Left forelimb (tissue), 1 donor: ENCODE measurements at places on chromosomes 13 and 19.

- no peak for DNase-seq
These were observed 33.3 kb downstream of the TIMM13 start for GRCh38 chr19:2394054-2394441.

DNA sequence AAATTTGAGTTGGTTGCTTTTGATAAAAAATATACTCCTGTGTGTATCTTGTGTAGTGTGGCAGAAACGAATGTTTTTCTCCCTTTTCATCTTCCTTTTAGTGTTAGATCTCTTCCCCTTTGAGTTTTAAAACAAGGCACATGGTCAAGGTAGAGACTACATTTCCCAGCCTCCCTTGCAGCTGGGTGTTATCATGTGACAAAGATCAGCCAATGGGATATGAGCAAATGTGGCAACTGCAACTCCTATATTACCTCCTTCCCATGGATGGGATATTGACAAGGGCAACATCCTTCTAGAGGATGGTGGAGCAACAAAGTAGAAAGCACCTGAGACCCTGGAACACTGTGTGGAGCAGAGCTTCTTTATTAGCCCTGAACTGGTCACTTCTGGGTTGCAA lies 42.4 kb downstream of the ADGRE3 start:
- no peak for DNase-seq

GRCh38 chr19:47719047-47719859 lies 6.0 kb downstream of the EHD2 start:
- DNase-seq: peak; percentile 95

DNA sequence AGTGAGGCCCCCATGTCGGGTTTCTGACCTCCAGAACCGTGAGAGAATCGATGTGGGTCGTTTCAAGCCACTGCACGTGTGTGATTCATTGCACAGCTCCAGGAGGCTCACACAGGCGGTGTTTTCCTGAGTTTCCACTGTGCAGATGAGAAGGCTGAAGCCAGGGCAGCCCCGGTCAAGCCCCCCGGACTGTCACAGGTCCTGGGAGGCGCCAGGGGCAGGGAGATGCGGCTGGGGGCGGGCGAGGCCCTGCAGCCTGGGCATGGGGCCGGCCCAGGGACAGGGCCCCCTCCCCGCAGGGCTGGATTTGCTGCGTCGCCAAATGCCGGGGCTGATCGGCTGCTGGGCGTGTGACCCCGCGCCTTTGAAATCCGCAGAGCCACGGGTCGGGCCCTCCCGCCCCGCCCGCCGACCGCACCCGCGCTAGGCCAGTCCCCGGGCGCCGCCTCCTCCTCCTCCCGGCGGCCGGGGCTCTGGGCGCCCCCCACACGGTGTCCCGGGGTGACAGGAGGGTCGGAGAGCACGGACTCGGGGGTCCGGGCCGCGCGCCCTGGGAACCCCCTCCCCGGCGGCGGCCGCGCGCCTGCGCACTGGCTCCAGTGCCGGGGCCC lies 9.9 kb upstream of the MKNK2 start:
- DNase-seq: no peak

DNA sequence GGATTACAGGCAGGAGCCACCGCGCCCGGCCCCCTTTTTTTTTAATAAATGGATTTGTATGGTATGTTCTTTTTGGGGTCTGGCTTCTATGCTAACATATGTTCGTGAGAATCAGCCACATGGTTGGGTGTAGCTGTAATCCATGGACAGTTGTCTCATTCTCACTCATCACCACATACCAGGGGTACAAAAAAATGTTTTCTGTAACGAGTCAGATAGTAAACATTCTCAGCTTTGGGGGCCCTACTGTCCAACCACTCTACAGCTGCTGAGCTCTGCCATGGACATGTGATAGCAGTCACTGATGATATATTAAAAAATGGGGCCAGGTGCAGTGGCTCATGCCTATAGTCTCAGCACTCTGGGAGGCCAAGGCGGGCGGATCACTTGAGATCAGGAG lies 5.1 kb upstream of the RETN start:
- DNase-seq: no peak

DNA sequence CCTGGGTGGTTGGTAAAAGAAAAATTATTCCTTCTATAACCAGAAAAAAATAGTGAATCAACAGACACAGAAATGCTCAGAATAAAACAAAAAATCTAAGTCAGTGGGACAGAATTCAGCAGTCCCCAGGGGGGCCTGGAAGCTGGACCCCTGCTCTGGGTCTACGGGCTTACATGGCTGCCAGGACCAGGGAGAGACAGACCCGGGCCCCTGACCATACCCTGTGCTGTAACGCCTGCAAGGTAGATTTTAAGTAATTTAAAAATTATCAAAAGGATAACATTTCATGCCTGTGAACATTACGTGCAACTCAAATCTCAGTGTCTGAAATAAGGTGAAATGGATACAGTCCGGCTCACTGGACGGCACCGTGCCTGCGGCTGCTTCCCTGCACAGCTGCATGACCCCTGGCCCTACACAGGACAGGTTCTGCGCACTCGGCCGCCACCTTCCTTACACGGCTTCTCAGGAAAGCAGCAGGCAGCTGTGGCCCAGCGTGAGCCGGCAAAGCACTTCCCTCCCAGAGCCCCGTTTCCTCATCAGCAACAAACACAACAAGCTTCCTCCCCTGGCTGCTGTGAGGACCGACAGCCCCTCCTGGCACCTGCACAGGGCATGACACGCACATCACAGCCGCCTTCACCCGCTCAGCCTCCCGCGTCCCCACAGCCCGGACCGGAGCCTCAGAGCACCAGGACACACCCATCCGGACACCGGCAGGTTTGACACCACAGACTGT lies 22.2 kb downstream of the RASA3 start:
- DNase-seq: no peak

- no peak for DNase-seq
These were observed 10.1 kb upstream of the LRCH1 start for GRCh38 chr13:46542833-46543232.

DNA sequence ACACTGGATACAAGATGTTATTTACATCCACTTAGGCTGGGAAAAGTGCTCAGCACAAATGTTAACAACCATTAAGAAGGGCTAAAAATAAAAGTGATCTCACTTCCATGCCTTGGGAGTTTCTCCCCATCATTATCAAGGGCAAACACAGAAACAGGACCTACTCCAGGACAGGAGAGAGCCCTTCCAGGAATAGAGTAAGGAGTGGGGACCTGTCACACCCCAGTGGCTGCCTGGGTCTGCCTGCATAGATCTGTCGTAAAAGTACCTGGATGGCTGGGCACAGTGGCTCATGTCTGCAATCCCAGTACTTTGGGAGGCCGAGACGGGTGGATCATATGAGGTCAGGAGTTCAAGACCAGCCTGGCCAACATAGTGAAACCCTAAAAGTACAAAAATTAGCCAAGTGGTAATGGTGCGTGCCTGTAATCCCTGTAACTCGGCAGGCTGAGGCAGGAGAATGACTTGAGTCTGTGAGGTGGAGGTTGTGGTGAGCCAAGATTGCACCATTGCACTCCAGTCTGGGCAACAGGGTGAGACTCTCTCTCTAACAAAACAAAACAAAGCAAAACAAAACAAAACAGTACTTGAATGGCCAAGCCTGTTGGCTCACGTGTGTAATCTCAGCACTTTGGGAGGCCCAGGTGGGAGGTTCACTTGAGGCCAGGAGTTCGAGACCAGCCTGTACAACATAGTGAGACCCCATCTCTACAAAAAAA lies 5.6 kb downstream of the ATP8A2 start:
- DNase-seq: no peak

DNA sequence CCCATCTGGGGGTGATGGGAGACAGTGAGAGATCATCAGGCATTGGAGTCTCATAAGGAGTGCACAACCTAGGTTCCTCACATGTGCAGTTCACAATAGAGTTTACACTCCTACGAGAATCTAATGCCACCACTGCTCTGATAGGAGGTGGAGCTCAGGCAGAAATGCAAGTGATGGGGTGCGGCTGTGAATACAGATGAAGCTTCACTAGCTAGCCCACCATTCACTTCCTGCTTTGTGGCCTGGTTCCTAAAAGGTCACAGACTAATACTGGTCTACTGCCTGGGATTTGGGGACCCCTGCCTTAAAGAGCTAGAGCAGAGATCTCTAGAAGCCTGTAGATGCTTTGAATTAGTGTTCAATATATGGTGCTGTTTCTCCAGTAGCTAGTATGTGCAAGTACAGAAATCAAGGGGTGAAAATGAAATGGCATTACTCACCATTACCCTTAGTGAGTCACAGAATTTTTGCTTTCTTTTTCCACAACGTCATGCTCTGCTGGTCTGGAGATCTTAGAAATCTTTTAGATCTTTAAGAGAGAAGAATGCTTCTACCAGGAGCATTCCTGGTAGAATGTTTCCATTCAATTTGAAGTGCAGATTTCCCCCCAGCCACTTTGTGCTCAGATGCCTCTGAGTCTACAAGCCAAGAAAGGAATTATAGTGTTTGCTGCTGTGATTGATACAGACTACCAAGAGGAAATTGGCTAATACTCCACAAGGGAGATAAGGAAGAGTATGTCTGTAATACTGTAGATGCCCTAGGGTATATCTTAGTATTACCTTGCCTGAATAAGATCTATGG lies 2301.2 kb downstream of the PCDH9 start:
- DNase-seq: no peak

DNA sequence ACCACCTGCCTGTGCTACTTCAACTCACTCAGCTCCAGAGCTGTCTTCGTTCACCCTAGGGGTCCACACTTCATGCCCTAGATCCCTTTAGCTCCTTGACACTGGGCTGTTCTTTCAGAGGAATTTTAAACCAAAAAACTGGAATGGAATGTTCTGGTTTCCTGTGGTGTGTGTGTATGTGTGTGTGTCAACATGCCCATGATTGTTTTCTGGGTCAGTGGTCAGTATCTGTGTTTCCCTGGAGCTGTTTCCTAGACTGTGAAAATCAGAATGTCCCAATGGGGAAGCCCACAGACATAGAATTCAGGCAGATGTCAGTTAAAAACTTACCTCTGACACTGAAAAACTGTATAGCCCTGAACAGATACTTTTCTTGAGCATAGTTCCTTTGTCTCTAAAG lies 1.3 kb downstream of the PMIS2 start:
- DNase-seq: no peak

GRCh38 chr13:65342541-65343337 lies 1887.4 kb downstream of the PCDH9 start:
- DNase-seq: no peak

GRCh38 chr13:37361608-37362007 lies 237.0 kb downstream of the POSTN start:
- no peak for DNase-seq

DNA sequence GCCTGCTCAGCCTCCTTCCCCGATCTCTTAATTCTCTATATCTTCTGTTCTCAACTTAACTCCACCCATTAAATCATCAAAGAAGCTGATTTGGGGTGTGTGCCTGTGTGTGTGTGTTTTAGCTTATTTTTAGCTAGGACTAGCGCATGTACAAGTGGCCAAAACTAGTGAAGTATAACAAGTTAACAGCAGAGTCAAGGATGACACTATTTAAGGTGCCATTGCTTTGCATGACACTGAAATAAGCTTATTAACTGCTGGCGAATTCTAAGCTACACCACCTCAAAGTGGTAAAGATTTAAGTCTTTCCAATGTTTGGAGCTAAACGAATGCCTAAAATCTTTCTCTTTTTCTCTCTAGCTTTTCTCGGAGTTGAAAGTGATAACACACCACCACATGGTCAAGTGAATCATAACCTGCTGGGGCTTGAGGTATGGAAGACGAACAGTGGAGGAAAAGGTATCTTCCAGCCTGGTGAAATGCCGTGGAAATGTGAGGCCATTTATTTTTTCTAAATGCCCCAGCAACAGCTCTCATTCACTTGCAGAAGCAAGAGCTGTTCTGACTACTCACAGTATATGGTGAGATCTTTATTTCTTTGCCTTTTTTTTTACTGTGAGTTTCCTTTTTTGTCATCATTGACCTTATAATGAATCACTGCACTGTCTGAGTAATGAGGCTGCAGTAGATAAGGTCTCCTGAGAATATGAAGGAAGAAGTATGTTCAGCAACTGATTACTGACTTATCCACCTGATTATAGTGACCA lies 570.3 kb downstream of the PCDH9 start:
- DNase-seq: no peak

- no peak for DNase-seq
These were observed 105.4 kb upstream of the MBNL2 start for GRCh38 chr13:97116754-97117153.

DNA sequence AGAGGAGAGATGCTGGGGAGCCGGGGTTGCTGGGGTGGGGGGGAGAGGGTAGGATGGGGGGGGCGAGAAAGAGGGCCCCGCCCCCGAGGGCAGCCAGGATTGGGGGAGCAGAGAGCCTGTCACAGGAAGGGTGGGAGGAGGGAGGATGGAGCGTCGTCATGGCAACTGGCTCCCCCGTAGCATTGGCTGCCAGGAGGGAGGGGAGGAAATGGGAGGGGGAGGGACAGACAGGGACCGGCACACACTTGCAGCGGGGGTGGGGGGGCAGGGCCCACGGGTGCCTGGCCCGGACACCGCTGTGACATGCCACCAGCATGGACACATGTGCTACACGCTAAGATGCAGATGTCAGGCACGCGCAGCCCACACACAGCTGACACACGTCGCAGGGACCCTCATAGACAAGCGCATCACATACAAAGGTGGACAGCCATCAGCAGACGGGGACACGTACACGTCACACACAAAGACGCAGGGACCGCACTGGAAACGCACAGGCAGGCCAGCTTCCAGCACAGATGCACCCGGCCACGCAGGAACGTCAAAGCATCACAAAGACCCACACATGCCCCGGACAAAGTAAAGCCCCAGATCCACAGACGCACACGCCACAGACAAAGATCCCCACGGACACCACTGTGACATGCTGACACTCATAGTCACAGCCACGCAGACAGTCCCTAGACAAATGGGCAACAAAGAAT lies at the start of gene LMTK3:
LMTK3 (minus strand) TSS at position 36 of the 704 bp plus-strand sequence. CDS start 259 bp downstream, outside the sequence.
- DNase-seq: no peak

DNA sequence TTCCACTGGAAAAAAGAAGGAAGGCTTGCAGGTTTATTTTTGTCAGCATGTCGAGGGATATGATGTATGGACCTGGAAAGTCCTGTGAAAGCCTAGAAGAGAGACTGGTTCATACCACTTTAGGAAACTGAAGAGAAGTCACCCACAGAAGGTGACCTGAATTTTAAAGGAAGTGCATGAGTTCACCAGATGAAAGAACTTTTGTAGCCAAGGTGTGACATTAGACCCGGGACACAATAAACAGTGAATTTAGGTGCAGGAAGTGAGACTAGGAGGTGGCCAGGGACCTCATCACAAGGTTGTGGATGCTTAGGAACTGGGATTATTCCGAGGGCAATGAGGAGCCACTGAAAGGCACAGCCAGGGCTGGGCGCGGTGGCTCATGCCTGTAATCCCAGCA lies 79.1 kb downstream of the ZNF429 start:
- no peak for DNase-seq
